NCI-H1436 treated with DMSO at 0.1 percent for 48 hours (cell line): ENCODE measurements at places on chromosomes 12 and 14.

DNA sequence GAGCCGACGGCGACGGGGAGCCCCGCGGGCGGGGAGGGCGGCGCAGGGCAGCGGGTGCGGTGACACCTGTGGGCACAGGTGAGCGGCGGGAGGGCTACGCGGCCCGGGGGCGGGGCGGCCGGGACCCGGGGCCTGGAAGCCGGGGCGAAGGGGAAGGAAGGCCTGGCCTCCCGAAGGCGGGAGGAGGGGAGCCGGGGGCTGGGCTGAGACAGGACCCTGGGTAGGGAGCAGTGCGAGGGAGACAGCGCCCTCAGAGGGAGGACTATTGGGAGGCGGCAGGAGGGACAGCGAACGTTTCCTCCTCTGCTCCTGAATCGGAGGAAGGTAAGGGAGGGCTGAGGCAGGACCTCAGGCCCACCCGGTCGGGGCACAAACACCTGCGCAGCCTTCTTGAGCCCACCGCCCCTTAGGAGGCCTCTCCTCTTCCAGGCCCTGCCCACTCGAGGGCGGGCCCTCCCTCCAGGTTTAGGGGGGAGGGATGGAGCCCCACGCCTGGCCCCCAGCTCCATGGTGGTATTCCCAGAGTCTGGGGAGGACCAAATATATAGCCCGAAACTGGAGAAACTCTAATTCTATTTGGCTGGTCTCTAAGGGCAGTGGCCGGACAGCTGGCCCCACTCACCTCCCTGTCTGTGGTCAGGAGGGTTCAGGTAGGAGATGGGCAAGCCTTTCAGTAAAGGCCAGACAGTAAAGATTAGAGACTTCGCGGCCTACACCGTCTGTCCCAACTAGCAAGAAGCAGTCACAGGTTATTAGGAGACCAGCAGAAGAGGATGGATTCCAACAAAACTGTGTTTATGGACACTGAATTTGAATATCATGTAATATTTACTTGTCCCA lies 509 bp downstream of the PLEKHG6 start:
- no peak for DNase-seq

DNA sequence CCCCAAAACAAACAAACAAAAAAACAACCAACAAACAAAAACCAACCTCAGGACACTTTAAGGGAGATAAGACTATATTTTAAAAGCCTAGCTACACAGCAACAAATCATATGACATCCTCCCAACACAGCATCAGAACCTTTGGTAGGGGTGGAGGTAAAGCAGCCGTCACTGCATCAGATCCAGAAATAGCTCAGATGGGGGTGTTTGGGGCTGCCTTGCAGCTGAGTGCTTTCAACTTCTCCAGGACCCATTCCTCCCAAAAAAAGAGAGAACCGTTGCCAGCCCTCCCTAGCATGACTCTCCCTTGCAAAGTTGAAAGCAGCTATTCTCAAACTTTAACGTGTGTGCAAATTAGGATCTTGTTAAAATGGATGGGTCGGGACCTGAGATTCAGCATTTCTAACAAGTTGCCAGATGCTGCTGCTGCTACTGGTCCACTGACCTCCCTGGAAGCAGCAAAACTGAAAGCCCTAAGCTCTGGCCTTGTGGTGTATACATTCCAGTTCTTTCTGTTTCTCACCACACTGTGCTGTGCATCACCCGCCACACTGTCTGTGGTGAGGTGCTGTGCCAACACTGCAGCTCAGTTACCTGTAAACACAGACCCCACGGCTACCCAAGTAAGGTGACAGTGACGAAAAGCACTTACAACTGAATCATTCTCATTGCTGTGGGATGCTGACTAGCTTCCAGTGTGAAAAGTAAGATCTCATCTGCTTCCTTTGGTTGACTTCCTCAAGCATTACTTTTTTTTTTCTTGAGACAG lies 54.0 kb downstream of the SLC38A1 start:
- no peak for DNase-seq

DNA sequence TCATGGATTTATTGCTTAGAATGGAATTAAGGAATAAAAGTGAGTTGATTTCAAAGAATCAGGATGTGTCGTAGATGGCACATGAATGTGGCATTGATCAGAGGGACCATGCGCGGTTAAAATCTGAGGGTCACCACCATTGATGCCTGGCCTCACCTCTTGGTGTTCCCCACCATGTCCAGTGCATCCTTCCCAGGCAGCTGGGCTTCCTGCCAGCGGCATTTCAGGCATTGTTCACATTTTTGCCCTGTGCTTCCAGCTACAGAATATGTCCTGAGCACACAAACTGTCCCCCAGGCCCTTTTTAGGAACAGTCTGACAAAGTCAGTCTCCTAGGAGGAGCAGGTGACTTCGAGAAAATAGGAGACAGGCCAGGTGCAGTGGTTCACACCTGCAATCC lies 42.0 kb upstream of the TSPAN9 start:
- no peak for DNase-seq

- DNase-seq = no peak
Measured at GRCh38 chr12:58554522-58555157, 365.7 kb downstream of the LRIG3 start.

DNA sequence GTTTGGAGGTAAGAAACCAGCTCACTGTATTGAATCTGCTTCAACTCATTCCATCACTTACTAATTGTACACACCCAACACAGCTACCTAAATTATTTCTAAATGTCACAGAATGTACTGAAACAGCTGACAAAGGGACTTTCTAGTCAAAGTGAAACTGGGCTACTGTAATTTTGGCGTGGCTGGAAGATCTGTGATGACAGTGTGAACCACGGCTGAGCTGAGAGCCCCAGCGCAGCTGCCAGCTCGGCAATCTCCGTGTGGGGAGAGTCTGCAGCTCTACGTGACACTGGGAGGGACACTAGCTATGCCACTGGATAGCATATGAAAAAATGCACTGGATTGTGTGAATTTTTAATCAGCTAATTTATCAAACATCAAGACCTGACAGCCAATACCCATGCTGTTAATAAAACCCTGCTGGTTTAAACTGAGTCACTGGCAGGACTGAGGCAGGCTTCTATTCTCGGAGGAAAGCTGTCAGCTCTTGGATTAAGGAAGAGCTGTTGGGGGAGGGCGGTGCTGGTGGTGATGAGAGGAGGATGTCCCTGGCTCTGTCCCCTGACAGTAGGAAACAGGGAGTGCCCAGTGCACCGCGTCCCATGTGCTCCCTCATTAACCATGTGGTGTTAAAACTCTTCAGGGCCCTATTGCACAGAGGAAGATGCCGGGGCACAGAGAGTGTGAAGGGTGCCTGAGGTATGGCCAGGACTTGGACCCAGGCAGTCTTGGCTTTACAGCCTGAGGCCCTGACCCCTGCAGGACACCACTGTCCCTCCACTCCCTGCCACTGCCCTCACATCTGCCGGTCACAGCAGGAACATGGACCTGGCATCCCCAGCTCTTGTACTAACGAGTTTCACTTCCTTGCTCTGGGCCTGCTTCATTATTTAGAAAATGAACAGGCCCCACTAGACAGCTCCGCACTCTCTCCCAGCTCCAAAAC lies 13.3 kb downstream of the SLC15A4 start:
- no peak for DNase-seq

GRCh38 chr12:110778833-110779577 lies 36.3 kb upstream of the PPP1CC start:
- no peak for DNase-seq

DNA sequence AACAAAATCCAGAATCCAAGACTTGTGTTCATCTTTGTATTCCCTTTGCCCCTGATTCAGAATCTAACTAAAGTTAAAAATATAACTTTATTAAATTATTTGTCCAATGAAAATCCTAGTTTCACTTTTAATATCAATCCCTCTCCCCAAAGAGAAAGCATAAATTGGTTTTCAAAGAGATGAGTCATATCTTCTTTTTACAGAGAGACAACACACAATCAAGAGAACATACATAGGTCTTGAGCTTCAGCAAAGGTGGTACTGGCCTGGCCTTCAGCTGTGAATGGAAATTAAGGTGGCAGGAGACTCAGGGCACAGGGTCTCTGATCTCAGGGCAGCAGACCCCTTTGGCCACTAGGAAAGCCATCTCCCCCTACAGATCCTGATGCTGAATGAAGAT lies 4.3 kb upstream of the ASCL1 start:
- no peak for DNase-seq

GRCh38 chr12:103505371-103506236 lies 9.8 kb upstream of the C12orf42 start:
- no peak for DNase-seq

GRCh38 chr12:62103748-62104147 lies 156.5 kb upstream of the USP15 start:
- DNase-seq = no peak

DNA sequence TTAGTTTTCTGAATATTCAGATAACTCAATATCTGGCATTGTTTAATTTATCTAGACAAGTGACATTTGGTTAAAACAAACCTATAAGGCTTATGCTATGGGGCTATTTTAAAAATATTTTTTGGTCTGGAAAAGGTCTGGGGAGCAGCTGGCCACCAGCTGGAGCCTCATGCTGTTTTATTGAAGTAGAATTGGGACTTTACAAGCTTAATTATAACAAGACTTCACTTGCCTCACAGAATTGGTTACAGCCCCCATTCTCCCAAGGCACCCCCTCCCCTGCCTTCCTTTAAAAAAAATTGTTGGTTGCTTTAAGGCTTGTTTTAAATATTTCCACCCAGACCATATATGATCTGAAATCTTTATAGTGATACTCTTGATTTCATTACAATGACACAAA lies 453.9 kb downstream of the ADAMTS20 start:
- DNase-seq = no peak

GRCh38 chr12:116969615-116970585 lies 59.1 kb downstream of the FBXW8 start:
- no peak for DNase-seq
